K562 (cell line): ENCODE measurements at places on chromosomes 3 and 15.

- no peak for DNase-seq
Observed at GRCh38 chr3:120846073-120846472, 61.9 kb upstream of the STXBP5L start.

GRCh38 chr15:66952756-66953522 lies 112.5 kb upstream of the SMAD3 start:
- DNase-seq, result peak; percentile 48

DNA sequence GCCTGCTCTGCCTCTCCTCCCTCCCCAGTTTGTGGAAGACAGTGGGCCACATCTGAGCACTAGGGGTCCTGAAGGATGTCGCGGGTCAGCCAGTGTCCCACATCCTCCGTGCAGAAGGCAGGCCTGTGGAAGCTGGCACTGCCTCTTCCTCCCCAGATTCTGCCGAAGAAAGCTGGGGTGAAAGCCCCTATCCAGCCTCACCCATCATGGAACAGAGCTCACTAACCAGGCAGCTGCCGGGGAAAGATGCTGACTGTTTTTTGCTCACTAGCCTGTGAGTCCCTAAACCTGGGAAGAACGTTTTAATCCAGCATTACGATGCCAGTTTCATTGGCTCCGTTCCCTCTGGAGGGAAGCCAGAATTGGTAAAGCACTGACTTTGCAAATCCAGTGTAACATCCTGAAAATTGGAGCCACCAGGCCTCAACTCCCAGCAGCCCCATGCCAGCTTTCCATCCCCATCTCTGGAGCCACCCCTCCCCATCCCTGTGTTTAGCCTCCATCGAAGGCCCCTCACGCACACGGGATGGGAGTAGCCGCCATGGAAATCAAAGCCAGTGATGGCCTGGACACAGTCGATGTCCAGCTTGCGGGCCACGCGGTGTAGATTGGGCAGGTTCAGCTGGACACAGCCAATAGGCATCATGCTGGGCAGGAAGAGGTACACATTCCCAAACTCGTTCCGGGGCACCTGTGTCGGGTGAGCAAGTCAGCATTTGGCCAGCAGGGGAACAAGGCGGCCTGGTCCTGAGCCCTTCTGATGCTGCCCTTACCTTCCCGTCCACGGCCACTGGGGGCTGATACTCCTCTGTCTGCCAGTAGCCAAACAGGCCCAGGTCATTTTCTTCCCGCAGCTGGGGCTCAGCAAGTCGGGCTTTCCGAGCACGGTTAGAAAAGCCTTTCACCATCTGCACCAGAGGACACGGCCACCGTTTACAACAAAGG lies 23.5 kb downstream of the TMEM43 start:
- DNase-seq, result no peak

DNA sequence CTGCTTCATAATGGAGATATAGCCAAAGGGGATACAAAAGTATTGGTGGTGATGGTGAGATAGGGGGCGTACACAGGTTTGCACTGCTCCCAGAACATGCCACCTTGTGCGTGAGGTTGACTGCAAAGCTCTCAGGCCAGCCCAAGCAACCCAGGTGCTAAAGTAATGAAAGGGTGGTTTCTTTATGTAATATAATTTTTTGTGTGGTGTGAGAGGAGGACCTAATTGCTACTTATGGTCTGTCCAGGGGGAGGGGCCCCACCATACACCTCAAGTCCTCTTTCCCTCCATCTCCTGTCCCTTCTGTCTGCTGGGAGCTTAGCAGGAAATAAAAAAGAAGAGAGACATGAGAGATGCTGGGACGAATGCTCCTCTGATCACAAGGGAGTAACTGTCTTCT lies 53.8 kb downstream of the STARD5 start:
- DNase-seq, result no peak

DNA sequence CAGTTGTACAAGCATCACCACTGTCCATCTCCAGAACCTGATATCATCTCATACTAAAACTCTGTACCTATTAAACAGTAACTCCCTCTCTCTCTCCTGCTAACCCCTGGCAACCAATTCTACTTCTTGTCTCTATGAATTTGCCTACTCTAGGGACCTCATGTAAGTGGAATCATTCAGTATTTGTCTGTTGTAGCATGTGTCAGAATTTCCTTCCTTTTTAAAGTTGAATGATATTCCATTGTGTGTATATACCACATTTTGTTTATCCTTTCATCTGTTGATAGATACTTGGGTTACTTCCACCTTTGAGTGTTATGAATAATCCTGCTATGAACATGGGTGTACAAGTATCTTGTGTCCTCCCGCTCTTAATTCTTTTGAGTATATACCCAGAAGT lies 16.6 kb downstream of the ZNF592 start:
- no peak for DNase-seq

DNA sequence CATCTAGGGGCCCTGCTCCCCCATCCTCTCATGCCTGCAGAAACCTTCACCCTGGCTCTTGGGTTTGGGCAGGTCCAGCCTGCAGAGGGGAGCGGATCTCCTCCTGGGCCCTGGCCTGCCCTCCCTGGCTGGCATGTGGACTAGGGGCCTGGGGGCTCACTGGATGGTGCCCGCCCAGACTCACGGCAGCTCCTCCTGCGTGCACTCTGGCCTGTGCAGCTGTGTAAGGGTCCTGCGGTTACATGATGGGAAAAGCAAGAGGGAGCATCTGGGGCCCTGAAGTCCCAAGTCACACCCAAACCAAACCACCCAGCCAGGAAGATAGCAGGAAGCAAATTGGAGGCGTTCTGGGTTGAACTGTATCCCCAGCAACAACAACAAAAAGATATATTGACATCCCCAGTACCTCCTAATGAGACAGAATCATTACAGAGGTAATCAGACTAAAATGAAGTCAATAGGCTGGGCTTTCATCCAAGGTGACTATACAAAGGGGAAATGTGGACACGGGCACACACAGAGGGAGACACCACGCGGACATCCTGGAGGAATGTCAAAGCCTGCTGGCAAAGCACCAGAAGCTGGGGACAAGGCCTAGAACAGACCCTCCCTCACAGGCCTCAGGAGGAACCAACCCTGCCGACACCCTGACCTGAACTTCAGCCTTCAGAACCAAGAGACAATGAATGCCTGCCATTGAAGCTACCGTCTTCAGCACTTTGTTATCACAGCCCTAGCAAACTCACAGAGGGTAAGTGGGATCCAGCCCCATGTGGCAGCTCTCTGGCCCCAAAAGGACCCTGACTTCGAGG lies 10.4 kb upstream of the CLK3 start:
- no peak for DNase-seq

DNA sequence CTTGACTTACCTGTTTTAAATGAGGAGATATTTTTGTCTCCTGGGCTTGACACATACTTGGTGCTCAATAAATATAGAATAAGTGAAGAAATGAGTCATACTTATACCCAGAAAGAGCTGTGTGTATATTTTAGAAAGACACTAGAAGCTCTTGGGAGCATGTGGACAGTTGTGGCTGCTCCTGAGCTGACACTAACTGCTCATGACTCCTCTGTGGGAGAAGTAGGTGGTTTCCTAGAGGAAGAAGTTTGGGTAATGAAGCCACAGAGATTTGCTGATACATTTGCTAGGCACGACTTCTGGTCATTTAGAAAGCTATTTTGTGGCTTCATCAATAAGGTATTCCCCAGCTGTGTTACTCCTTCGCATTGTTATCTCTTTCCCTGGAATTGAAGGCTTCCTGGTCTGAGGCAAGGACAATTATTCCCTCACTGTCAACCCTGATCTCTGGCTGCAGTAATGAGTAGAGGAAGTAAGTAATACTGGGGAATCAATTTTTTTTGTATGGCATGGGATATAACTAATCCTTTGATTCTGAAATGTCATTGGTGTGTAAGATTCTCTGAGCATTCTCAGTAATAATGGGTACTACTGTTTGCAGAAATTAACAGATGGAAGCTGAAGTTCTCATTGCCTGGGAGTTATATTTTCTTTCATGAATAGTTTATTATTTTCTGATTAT lies 79.6 kb upstream of the DCBLD2 start:
- no peak for DNase-seq

GRCh38 chr15:69302929-69303328 lies 4.2 kb downstream of the PAQR5 start:
- DNase-seq, result no peak

DNA sequence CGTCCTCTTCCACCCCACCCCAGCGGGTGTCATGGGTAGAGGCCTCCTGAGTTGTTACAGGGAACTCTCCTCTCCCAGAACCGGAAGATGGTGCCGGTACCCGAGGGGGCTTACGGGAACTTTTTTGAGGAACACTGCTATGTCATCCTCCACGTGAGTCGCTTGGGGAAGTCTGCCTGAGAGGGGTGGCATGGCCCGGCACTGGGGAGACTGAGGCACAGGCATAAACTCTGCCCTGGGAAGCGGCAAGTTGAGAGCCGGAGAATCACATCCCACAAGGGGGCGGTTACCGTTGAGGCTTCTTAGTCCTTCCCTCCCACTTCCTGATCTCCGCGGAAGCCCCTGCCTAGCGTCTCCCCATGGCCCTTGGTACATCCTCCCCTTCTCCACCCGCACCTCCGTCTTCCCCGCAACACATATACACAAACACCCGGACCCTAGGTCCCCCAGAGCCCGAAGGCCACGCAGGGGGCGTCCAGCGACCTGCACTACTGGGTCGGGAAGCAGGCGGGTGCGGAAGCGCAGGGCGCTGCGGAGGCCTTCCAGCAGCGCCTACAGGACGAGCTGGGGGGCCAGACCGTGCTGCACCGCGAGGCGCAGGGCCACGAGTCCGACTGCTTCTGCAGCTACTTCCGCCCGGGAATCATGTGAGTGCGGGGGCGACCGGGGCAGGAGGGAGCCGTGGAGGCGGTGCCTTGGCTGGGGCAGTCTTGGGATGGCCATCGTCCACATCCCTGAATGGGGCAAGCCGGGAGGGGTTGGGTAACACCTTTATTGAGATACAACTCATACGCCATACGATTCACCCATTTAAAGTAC lies 3.4 kb downstream of the VILL start:
- DNase-seq, result peak; percentile 89

DNA sequence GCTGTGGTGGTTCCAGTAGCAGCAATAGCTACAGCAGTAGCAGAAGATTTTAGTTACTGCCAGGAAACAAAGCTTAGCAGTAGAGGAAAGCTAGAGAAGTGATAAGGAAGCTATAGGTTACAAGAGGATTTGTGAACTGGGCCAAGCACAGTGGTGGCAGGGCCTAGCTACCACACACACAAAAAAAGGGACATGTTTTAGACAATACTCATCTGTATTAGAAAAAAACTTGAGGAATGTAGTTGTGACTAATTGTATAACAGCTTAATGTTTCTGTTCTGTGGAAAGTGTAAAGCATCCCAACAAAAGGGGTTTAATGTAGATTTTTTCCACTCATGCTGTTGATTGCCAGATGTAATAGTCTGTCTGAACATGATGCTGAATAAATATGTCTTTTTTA lies 29.9 kb upstream of the PFN2 start:
- DNase-seq, result no peak

GRCh38 chr15:38868326-38869114 lies 303.9 kb upstream of the RASGRP1 start:
- no peak for DNase-seq

DNA sequence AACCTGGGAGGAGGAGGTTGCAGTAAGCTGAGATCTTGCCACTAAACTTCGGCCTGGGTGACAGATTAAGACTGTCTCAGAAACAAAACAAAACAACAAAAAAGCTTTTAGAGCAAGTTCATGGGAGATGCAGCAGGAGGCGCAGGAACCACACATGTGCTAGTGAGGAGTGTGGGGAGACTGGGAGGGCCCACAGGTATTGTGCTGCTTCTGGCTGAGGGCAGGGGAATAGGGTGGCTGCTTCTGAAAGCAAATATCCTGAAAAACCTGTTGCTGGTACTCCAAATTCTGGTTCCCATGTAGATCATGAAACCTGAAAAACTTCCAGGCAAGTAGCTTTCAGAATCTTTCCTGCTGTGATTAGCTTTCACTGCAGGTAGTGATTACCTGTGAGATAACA lies 22.1 kb downstream of the TYRO3 start:
- peak; percentile 27 for DNase-seq

DNA sequence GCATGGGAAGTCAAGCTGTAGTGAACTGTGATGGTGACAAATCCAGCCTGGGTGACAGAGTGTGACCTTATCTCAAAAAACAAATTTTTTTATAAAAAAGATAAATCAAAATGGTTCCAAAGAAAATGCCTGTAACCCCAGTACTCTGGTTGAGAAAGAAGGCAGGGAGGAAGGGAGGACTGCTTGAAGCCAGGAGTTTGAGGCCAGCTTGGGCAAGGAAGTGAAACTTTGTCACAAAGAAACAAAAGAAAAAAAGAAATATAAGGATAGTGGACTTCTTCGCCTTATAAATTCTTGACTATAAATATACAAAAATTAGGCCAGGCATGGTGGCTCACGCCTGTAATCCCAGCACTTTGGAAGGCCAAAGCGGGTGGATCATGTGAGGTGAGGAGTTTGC lies 34.1 kb downstream of the SMARCC1 start:
- no peak for DNase-seq

DNA sequence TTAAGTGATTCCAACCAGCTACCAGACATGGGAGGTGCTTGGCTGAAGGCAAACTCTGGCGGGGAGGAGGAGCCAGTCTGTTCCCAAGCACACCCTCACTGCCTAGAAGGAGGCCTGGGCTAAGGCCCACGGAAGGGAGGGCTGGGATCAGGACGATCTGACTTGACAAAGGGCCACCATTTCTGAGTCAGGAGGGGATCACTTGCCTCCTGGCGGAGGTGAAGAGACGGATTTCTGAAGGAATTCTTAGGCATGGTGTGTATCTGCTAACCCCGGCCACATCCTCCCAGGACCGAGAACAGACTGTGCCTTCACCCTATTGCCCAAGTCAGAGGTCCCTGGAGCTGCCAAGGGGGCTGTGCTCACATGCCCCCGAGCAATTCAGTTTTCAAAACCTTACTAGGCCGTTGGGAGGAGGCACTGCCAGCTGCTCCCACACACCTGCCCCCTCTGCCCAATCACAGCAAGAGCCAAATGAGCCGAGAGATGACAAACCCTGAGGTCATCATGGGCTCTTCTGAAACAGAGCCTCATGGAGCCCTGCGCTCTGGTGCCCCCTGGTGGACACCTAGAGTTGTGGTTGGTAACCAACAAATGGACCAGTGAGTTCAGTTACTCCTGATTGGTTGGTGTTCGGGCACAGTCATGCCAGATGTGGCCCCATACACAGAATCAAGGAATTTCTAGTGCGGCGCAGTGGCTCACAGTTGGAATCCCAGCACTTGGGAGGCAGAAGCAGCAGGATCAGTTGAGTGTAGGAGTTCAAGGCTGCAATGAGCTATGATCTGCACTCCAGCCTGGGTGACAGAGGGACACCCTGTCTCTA lies 6.5 kb upstream of the TNK2 start:
- peak; percentile 87 for DNase-seq

- DNase-seq, result no peak
Observed at GRCh38 chr3:139577909-139578308, 38.4 kb upstream of the RBP1 start.

DNA sequence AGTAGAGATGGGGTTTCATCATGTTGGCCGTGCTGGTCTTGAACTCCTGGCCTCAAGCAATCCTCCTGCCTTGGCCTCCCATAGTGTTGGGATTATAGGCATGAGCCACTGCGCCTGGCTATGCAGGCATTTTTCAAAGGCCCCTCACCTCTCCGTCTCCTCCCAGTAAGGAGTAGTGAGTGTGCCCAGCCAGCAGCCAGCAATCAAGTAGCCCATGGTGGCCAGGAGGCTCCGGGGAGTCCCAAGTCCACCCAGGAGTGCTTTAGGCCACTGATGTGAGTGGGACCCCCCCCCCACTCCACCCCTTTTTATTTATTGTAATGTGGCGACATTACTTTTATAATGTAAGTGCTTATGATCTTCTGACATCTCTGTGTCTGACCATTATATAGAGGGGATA lies 8.1 kb downstream of the ISG20 start:
- DNase-seq, result no peak

- DNase-seq, result no peak
Observed at GRCh38 chr3:132563420-132564069, 33.5 kb upstream of the ACKR4 start.

GRCh38 chr15:55588815-55589115 lies 620 bp upstream of the PYGO1 start:
- no peak for DNase-seq
